NCI-H1092 treated with DMSO at 0.1 percent for 48 hours (cell line): ENCODE measurements at places on chromosomes 2 and 18.

- DNase-seq, result no peak
These were observed 93.7 kb downstream of the SESTD1 start for GRCh38 chr2:179170901-179171300.

DNA sequence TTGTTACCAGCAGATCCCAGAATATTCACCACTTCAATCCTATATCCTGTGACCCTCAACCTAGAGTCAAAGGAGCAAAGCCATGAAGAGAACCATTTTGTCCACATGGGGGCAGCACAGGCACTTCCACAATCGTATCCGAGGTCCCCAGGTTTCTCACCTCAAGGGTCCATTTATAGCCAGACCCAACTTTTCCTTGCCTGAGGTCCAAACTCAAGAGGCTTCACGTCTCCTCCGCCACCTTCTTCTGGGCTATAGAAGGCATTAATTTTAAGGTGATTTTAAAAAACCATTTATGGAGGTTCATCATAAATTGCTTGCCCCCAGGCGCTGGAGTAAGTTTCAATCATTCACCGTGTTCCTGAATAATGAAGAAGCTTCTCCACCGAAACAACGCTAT is 111.6 kb upstream of the NABP1 start:
- DNase-seq, result peak; percentile 53

- no peak for DNase-seq
These were observed 795.2 kb upstream of the ID2 start for GRCh38 chr2:7886666-7887065.

GRCh38 chr2:22450831-22451230 is 934.1 kb upstream of the KLHL29 start:
- no peak for DNase-seq

- DNase-seq, result no peak
These were observed 816.3 kb upstream of the HS6ST1 start for GRCh38 chr2:129135017-129135416.

DNA sequence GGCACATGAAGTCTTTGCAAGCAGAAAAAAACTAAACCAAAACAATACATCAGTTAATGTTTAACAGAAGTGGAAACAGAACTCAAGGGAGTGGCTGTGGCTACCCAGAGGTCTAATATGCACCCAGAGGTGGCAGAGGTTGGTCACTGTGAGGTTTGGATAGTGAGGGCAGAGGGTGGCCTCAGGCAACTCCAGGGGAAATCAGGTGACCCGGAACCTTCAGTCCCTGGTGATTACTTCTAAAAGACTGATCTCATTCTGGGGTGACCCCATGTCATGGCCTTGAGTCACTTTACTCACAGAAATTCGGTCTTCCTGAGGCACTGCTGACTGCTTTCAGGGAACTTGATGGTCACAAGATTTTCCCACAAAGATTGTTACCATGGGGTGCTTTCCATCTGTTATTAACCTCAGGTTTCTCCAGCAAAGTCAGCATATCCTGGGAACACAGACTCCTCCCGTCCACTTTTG is 99.4 kb downstream of the TMEM17 start:
- DNase-seq, result no peak

GRCh38 chr2:10845640-10846039 is 33.1 kb upstream of the PDIA6 start:
- no peak for DNase-seq

DNA sequence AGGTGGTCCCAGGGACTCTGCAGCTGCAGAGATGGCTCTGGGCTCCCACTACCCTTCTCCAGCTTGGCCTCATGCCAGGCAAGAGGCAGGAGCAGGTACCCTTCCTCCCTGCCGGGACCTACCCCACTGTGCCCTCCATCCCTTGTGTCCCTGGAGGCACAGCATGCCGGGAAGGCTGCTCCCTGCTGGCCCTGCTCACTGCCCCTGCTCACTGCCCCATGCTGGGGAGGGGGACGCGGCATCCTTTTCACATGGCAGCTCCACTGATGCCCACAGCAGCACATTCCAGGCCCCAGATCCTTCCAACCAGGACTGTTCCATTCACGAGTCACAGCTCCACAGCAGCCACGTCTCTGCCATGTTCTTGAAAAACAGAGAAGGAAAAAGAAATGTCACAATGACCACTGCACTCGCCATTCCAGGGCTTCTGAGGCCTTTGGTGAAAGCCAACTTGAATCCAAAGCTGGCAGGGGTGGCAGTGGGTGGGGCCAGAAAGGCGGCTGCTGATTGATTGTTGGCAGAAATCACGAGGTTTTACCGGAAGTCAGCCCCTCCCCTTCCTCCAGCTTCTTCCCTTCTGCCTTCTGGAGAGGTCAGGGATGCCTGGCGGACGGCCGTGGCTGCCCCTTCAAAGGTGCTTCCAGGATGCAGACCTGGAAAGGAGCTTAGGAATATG is 268.0 kb downstream of the CYP26B1 start:
- no peak for DNase-seq

GRCh38 chr2:235087832-235088495 is 136.1 kb downstream of the SH3BP4 start:
- DNase-seq, result peak; percentile 11

DNA sequence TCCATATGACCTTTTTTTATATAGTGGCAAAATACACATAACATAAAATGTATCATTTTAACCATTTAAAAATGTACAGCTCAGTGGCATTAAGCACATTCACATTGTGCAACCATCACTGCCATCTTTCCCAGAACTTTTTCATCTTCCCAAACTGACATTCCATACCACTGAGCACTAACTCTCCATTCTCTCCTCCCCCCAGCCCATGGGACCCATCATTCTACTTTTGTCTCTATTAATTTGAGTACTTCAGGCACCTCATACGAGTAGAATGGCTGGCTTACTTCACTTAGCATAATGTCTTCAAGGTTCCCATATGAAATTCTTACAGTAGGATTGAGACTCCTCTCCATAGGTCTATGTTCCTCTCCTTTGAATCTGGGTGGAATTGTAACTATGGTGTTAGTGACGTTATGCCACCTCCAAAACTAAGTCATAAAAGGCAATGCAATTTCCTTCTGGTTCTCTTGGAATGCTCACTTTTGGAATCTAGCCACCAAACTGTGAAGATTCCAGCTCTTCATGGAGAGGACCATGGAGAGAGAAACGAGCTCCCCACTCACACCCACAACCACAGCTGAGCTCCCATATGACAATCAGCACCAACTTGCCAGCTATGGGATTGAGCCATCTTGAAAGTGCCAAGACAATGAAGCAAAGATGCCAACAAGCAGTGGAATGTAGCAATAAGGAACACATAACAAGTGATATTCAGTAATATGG is 9.8 kb upstream of the DNAJC27 start:
- DNase-seq, result no peak

GRCh38 chr2:200795028-200795440 is 16.7 kb upstream of the BZW1 start:
- DNase-seq, result no peak

DNA sequence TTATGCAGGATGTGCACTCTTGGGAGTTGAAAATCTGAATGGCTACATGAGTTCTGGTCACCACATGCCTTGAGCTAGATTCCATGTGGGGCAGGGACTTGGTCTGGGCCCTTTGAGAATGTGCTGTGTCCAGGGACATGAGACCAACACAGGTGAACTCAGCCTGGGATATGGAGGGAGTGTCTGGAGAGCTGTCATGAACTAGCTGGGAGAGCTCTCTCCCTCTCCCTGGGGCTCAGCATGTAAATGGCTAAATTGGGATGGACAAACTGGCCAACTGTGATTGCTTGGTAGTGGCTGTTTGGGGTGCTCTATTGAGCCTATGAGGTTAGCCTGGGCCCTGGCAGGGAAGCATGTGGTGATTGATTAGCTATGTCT is 105.1 kb upstream of the HS6ST1 start:
- no peak for DNase-seq

- no peak for DNase-seq
These were observed 18.4 kb downstream of the NCOA1 start for GRCh38 chr2:24509425-24509824.

- DNase-seq, result no peak
These were observed 187.5 kb downstream of the TWIST2 start for GRCh38 chr2:239035361-239035814.

- DNase-seq, result no peak
These were observed 113.5 kb downstream of the EFEMP1 start for GRCh38 chr2:55809875-55810621.
